NCI-H774 (cell line): ENCODE measurements at places on chromosomes 16 and 17.
A peak's percentile ranks its signal among the peaks of the same experiment; 100 is the strongest.

GRCh38 chr17:4156750-4157381 is 13.9 kb downstream of the CYB5D2 start:
- no peak for DNase-seq

DNA sequence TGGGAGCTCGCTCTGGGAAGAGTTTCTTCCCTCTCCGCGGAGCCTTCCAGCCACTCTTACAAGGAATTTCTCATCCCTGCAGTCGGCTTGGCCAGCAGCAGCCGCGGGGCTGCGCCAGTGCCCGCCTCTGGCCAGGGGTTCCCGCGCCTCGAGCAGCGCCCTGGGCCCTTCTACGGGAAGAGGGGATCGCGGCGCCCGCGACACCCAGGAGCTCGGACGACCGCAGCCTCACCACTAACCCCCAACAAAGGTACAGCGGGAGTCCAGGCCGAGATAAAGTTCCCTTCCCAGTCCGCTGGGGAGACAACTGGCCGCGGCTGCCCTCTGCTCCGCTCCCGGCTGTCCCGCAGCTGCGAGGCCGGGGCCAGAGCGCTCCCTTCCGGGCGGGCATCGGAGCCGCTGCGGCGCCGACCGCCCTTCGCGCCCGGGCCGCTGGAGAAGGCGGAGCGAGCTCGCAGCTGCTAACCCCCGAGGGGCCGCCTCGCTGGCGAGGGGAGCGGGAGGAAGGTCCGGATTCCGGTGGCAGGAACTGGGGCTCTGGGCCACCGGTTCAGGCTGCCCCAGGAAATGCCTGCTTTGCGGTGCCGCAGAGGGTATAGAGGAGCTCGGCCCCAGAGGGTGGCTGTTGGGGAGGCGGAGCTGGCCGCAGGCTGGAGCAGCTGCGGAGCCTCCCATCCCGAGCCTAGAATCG is 3.6 kb upstream of the HS3ST3B1 start:
- peak; percentile 23 for DNase-seq

DNA sequence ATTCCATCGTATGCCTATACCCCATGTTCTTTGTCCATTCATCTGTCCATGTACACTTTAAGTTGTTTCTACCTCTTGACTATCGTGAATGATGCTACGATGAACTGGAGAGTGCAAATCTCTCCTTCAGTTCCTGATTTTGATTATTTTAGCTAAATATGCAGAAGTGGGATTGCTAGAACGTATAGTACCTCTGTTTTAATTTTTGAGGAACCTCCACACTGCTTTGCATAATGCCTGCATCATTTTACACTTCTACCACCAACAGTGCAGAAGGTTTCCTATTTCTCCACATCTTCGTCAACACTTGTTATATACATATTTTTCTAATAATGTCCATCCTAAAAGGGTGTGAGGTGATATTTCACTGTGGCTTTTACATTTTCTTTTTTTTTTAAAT is 43.9 kb downstream of the SDR42E1 start:
- no peak for DNase-seq

DNA sequence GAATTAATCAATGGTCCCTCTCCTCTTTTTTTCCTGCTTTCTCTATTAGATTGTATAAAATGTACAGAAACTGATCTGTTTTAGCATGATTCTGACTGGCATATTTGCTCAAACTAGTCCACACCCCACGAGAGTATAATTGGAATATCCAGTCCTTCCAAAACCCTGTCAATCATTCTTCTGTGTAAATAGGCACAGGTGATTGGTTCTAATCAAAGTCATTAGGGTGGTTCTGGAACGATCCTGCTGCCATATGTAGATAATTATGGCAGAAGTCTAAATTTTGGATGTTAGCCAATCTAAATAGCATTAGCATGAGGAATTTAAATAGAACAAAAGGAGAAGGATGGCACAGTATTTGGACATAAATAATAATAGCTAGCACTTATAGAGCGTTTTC is 165.7 kb downstream of the SHISA6 start:
- no peak for DNase-seq

GRCh38 chr17:1039511-1040215 is 42.7 kb downstream of the TIMM22 start:
- DNase-seq: no peak

- peak; percentile 74 for DNase-seq
These were observed 4.7 kb upstream of the FAAP100 start for GRCh38 chr17:81556863-81557262.

GRCh38 chr17:63848834-63849689 is 6.6 kb upstream of the SMARCD2 start:
- peak; percentile 30 for DNase-seq

- DNase-seq: no peak
These were observed 36.6 kb downstream of the TOM1L2 start for GRCh38 chr17:17935321-17936271.

- DNase-seq: no peak
These were observed 719 bp upstream of the RNF227 start for GRCh38 chr17:7916808-7917207.

DNA sequence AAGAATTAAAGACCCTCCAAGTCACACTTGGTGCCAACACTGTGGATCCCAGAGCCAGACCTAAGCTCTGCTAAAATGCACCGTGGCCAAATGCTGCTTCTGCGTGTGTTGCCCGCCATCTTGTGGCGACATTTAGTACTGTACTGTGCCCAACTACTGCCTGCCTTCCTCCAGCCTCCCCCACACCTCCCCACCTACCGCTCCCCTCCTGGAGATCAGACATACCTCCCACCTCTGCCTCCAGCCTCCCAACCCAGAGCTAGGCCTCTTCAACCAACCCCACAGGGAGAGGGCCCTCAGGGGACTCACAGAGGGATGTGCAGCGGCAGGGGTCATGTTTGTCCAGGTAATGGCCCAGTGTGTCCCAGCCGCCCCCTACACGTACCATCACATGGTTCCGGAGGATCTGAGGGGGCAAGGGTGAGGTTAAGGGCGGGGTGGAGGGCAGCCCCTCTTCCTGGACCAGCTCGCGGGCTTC is 5.5 kb downstream of the GAS2L2 start:
- DNase-seq: peak; percentile 76

DNA sequence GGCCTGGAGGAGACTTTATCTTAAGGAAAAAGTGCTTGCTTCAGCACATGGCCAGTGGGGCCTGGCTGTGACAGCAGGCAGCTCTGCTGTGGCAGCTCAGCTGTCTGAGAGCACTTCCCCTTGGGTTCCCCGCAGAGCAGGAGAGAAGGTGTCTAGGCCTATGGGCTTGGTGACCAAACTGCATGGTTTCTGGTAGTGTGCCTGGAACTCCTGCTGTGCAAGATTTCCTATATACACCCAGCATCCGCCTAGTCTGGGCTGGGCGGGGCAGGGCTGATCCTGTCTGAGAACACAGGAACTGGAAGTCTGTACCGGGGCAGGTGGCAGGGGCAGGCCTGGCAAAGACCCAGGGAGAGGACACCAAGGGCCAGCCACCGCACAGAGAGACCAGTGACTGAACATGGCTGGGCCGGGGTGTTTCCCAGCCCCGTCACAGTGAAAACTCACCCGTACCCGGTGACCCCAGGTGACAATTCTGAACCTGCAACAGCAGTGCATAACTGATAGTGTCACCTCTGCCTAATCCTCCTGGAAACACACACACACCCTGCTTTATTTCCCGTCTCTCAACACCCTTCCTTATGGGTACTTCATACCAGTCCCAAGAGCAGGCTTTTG is 39.3 kb downstream of the CHD9 start:
- DNase-seq: peak; percentile 14

GRCh38 chr17:65537845-65538674 is 23.4 kb downstream of the AXIN2 start:
- no peak for DNase-seq
